ENCODE measurements at places on chromosomes 13 and 19. TPM values are rescaled to one million over a fixed set of nuclear protein-coding genes. Genes with fewer than 3 reads are reported as not detected.

The ZNF579 gene
- total RNA-seq, result 6.7 TPM

The EPS8L1 gene
- total RNA-seq, result 4.8 TPM

The LRRC4B gene
- total RNA-seq, result not detected

The CGB5 gene
- total RNA-seq, result not detected

The NKPD1 gene
- 0.18 TPM for total RNA-seq

The RXFP2 gene
- total RNA-seq, result not detected

Data from T-helper 2 cell treated with Interferon-gamma antibody and Interleukin-4, amounts not matched to agents 100 ng/mL and 5 ng/mL, for 36 hours (primary cell).